ENCODE measurements at places on chromosomes 11 and 22. TPM values are rescaled to one million over a fixed set of nuclear protein-coding genes. Genes with fewer than 3 reads are reported as not detected.

DNA sequence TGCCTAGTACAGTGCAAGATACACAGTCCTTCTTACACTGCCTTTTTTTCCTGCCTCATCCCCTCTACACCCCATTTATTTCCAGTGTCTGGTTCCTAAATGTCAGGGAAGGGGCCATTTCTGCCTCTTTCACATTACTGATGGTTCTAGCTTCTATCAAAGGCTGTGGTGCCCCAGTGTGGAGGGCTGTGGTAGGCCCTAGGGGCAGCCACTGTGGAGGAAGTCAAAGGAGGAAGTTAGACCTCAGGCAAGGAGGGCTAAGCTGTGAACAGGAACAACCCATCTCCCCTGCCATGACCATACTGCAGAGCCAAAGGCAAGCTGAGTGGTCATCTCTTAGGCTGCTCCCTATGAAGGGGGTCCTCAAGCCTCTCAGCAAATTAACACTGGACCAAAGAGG, 81.9 kb upstream of the CRTAM start:
- H3K4me1 ChIP-seq, result no peaks in the 10 kb centered on the region
- H3K27me3 ChIP-seq, result no peaks in the 10 kb centered on the region
- H3K27ac ChIP-seq, result no peak overlapping the region
- H3K36me3 ChIP-seq, result no peaks in the 10 kb centered on the region
- H3K4me3 ChIP-seq, result no peak overlapping the region
- no peak for DNase-seq

DNA sequence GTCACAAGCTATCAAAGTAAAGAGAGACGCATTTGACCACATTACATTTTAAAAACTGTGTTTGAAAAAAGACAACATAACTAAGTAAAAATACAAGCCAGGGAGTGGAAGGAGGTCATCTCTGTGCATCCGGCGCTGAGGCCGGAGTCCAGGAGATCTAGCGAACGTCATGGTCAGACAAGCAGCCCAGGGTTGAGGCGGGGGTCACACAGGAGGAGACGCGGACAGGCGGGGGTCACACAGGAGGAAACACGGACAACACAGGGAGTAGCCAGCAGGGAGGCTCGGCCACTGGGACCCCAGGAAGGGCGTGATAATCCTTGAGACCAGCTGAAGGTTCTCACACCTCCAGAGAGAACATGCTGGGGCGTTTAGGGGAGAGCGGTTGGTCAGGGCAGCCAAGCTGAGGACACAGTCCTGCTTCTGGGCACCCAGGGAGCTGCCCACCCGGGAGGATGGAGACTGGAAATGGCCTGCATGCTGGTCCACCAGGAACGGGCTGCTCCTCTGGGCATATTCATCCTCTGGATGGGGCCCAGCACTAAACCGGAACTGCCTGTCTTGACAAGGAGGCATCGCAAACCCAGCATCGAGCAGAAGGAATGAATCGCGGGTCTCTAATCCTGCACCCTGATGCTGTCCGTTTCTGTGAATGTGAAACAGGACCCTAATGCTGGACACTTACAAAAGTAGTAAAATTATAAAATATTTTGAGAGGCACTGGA, 40.9 kb upstream of the MUC5AC start:
- no peaks in the 10 kb centered on the region for H3K4me1 ChIP-seq
- no peaks in the 10 kb centered on the region for H3K27me3 ChIP-seq
- H3K36me3 ChIP-seq, result no peaks in the 10 kb centered on the region
- no peak overlapping the region for H3K27ac ChIP-seq
- DNase-seq, result no peak

DNA sequence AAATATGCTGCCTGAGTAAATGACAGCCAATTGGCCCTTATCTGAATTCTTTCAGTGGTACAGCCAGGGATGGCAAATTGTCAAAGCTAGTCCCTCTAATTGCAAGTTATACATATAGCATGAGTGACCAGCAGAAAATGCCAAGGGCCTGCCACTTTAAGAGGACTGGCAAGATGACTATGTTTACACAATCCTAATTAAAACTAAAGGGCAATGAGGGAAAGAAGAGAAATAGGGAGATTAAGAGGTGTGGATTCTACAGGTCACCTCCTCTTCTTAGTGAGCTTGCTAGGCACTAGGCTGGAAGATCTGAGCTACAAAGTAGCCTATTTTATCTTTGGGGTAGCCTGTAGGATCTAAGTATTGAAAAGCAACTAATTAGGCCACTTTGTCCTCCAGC, 13.5 kb downstream of the NUMA1 start:
- no peak for DNase-seq
- peak overlapping the region; percentile 70 for H3K27ac ChIP-seq
- H3K27me3 ChIP-seq, result no peaks in the 10 kb centered on the region
- H3K4me1 ChIP-seq, result peaks cover 30% of the 10 kb centered on the region
- no peaks in the 10 kb centered on the region for H3K36me3 ChIP-seq
- no peak overlapping the region for H3K4me3 ChIP-seq

DNA sequence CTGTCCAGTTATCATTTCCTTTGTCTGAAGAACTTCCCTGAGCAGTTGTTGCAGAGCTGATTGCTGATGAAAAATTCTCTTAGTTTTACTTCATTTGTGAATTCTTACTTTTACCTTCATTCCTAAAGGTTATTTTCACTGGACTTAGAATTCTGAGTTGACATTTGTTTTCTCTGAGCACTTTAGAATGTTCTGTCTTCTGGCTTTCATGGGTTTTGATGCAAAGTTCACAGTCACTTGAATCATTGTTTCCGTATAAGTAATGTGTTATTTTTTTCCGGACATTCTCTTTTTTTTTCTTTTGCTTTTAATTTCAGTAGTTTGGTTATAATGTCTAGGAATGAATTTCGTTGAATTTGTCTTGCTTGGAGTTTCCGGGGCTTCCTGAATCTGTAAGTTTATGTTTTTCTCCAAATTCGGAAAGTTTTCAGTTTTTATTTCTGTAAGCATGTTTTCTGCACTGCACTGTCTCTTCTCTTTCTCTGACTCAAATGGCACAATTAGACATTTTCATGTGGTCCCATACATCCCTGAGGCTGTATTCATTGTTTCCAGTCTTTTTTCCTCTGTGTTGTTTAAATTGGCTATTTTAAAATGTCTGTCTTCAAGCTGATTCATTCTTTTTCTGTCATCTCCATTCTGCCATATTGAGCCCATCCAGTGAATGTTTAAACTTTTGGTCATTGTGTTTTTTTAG, 68.5 kb upstream of the NARS2 start:
- H3K27ac ChIP-seq, result no peak overlapping the region
- no peak for DNase-seq
- H3K4me1 ChIP-seq, result no peaks in the 10 kb centered on the region
- no peaks in the 10 kb centered on the region for H3K27me3 ChIP-seq
- no peaks in the 10 kb centered on the region for H3K36me3 ChIP-seq
- no peak overlapping the region for H3K4me3 ChIP-seq

GRCh38 chr11:48093795-48094642, 113.7 kb downstream of the PTPRJ start:
- DNase-seq, result no peak
- no peak overlapping the region for H3K4me3 ChIP-seq
- no peaks in the 10 kb centered on the region for H3K27me3 ChIP-seq

DNA sequence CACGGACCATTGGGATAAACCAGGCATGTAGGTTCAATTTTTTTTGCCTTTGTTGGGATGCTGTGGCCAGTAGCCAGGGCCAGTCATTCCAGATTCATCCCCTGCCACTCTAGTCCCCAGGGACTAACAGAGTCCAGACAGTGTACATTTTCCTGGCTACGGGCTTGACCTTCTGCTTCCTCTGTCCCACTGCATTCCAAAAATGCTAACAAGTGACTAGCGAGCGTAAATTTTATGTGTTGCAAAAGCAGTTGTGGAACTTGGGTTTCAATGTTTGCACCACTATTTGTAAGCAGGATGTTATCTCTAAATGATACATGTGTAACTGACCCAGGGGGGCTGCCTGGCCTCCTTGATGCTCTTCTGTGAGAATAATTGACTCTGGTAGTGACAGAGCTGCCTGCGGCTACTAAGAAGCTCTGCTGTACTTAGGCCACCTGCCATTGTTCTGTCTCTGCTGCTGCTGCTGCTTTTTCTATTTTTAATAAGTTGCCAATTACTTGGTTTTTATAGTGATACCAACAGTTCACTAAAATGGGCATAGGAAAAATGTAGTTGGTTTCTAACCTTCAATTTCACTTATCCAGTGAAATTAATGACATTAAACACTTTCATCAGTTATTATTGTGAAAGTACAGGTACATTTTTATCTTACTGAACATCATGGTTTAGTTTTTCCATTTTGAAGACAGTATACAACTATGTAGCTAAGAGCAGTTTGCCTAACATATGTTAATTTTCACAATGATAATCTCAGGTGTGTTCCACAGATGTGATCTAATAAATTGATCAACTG, 26.8 kb downstream of the TNRC6B start:
- no peaks in the 10 kb centered on the region for H3K36me3 ChIP-seq
- no peak overlapping the region for H3K27ac ChIP-seq
- no peaks in the 10 kb centered on the region for H3K4me1 ChIP-seq
- no peak for DNase-seq

DNA sequence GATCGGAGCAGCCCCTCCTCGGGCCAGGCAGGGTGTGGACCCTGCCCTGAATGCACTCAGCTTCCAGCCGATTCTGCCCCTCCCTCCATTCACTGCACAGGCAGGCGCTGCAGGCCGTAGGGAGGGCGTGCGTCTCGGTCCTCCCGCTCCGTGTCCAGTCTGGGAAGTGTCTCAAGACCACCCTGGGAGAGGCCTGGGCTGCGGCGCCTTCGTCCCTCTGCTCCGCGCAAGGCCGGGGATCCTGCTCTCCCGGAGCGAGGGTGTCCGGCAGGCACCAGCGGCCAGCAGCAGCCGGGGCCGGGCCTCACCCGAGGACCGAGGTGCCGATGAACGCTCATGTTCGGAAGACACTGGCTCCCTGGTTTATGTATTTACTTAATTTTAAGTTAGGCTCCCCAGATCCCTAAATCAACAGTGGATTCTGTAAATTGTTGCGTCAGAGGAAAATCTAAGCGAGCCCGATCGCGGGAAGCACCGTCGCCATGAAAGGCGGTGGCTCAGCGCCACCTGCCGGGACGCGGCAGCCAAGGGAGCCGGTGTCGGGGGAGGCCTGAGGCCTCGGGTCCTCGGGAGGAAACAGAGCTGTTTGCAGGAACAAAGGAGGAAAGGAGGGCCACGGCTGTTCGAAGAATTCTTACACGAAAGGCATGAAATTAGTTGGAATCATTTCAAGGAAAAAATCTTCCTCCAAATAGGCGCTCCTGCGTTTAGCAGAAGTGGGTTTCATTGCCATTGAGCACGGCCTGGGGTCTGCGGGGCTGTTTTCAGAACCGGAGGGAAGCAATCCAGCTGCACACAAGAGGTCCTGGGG, 195.3 kb downstream of the BRD1 start:
- no peaks in the 10 kb centered on the region for H3K36me3 ChIP-seq
- H3K4me1 ChIP-seq, result no peaks in the 10 kb centered on the region
- no peak overlapping the region for H3K27ac ChIP-seq
- peak overlapping the region; percentile 23 for H3K4me3 ChIP-seq

GRCh38 chr22:22061085-22062077, 78.8 kb upstream of the TOP3B start:
- H3K4me1 ChIP-seq, result peaks cover 5% of the 10 kb centered on the region
- H3K27ac ChIP-seq, result peak overlapping the region; percentile 39
- no peak overlapping the region for H3K4me3 ChIP-seq
- DNase-seq, result no peak
- H3K36me3 ChIP-seq, result no peaks in the 10 kb centered on the region

DNA sequence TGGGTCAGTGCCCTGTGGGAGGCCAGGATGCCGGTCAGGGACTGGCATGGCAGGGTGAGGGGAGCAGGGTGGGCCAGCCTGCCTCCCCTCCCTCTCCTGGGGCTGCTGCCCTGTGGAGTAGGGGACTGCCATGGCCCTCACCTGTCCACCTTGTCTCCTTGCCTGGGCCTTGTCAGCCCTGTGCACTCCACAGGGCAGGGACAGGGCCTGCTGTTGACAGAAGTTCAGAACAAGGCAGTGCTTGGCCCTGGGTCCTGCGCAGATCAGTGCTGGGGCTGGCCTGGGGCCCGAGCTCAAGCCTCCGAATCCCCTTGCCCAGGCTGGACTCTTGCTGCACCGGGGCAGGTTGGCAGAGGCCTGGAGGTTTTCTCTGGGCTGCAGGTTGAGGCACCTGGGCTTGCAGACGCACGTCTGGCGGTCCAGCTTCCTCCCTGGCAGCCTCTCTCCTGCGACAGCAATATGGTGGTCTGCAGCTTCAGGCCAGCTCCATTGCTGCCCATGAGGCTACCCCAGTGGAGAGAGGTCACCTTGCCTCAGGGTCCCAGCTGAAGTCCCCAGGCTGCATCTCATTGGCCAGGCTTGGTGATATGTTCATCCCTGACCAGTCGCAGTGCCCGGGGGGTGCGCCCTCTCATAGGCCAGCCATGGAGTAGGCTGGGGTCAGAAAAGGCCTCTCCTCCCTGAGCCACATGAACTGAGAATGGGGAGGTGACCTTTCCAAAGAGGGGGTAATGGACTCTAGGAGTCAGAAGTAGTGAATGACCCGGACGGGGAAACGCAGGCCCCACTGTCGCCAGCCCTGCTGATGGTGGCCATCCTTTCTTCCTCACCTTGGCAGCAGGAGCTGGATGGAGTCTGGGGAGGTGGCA, 21.5 kb upstream of the CHKA start:
- DNase-seq, result no peak
- no peaks in the 10 kb centered on the region for H3K36me3 ChIP-seq
- H3K27me3 ChIP-seq, result no peaks in the 10 kb centered on the region
- peaks cover 32% of the 10 kb centered on the region for H3K4me1 ChIP-seq
- H3K4me3 ChIP-seq, result no peak overlapping the region

GRCh38 chr11:9851366-9851765, 187.5 kb downstream of the SWAP70 start:
- no peaks in the 10 kb centered on the region for H3K4me1 ChIP-seq
- no peaks in the 10 kb centered on the region for H3K27me3 ChIP-seq

DNA sequence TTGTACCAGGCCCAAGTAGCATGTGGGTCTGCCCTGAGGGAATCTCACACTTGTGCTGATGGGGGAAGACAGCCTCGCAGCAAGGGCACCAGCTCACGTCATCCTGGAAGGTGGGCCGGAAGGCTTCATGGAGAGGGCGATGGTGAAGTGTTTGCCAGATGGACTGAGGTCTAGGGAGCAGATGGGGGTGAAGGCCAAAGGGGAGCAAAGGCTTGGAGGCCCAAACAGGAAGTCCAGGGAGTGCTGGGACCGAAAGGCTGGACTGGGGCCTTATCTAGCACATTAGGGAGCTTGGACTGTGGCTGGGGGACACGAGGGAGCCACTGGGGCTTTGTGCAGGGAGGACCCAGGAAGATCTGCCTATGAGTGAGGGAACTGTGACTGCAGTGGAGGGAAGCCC, 1.2 kb upstream of the TNFRSF13C start:
- no peaks in the 10 kb centered on the region for H3K27me3 ChIP-seq
- no peaks in the 10 kb centered on the region for H3K36me3 ChIP-seq
- H3K4me3 ChIP-seq, result no peak overlapping the region

GRCh38 chr11:2932850-2933251, 3.6 kb upstream of the PHLDA2 start:
- H3K27ac ChIP-seq, result no peak overlapping the region
- H3K4me1 ChIP-seq, result no peaks in the 10 kb centered on the region
- no peaks in the 10 kb centered on the region for H3K36me3 ChIP-seq
- DNase-seq, result no peak

- no peaks in the 10 kb centered on the region for H3K4me1 ChIP-seq
- H3K36me3 ChIP-seq, result no peaks in the 10 kb centered on the region
- no peak for DNase-seq
- H3K27me3 ChIP-seq, result no peaks in the 10 kb centered on the region
- H3K27ac ChIP-seq, result no peak overlapping the region
These were observed 17.1 kb downstream of the GRAP2 start for GRCh38 chr22:39917776-39918495.

HDAC10 gene
- 41.3 TPM for total RNA-seq

UPK2 gene
- not detected for total RNA-seq

ALDH3B2 gene
- 1.8 TPM for total RNA-seq

MAPK12 gene
- total RNA-seq, result 18.0 TPM

NLRP6 gene
- 0.18 TPM for total RNA-seq

CAPN5 gene
- total RNA-seq, result 28.6 TPM

SMTNL1 gene
- not detected for total RNA-seq

GDPD4 gene
- not detected for total RNA-seq
